Activated CD8-positive, alpha-beta memory T cell treated with anti-CD3 and anti-CD28 coated beads for 1 hour (primary cell): ENCODE measurements at places on chromosomes 16 and 17.

DNA sequence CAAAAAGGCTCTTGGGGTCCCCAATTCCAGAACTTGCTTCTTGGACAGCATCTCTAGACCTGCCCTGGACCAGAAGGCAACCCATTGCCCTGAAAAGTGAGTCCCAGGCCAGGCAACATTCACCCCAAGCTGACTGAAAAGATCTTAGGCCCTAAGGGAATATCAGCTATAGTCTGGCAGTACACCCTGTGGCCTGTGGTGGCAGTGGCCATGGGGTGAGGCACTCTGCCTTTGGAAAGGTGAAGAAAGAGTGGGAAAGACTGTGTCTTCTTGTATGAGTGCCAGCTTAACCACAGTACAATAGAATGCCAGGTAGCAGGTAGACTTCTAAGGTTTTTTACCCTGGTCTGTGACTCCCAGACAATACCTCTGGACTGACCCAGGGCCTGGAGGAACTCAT lies 564.5 kb downstream of the CDH8 start:
- DNase-seq = no peak

GRCh38 chr16:88497561-88498462 lies 44.7 kb downstream of the ZFPM1 start:
- DNase-seq = no peak

GRCh38 chr17:1298606-1299005 lies 19.1 kb downstream of the TRARG1 start:
- peak; percentile 28 for DNase-seq

- DNase-seq = no peak
These were observed 41.2 kb upstream of the NDRG4 start for GRCh38 chr16:58458606-58459343.

DNA sequence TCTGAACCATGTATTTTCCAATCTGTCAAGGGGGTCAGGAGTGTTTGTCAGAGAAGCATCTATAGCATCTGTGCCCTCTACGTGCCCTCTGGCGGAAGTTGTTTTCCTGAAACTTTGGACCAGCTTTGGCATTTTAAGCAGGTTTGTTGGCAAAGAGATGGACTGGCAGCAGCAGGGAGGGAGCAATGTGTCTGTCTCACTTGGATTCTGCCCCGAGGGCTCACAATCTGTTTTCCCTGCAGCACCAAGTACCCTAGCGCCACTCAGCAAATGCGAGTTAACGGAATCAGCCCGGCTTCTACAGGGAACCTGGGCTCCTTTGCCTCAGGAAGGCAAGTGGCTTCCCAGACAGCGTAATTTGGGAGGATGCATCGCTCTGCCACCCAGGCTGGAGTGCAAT lies 17.4 kb downstream of the DUSP14 start:
- no peak for DNase-seq

- no peak for DNase-seq
These were observed 96.8 kb downstream of the PGS1 start for GRCh38 chr17:78475211-78475610.

DNA sequence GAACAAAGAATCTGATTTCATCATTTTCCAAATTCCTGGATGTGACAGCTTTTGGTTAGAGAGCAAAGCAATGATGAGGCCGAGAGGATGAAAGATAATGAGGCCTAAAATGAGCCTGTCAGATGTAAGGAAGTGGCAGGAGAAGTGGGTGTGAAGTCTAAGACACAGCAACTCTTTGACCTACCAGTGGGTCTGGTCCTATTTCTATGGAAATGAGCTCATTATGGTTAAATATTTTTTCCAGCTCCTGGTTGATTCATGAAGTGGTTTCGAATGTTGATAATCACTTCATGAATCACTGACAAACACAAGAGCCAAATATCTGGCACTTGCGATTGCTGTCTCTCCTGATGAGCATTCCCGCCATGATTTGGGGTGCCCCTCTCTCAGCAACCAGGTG lies 273.3 kb upstream of the CDH5 start:
- DNase-seq = no peak

- peak; percentile 58 for DNase-seq
These were observed 15.0 kb downstream of the HASPIN start for GRCh38 chr17:3738562-3739295.

- DNase-seq = no peak
These were observed 4.4 kb downstream of the COPRS start for GRCh38 chr17:31854672-31855071.

DNA sequence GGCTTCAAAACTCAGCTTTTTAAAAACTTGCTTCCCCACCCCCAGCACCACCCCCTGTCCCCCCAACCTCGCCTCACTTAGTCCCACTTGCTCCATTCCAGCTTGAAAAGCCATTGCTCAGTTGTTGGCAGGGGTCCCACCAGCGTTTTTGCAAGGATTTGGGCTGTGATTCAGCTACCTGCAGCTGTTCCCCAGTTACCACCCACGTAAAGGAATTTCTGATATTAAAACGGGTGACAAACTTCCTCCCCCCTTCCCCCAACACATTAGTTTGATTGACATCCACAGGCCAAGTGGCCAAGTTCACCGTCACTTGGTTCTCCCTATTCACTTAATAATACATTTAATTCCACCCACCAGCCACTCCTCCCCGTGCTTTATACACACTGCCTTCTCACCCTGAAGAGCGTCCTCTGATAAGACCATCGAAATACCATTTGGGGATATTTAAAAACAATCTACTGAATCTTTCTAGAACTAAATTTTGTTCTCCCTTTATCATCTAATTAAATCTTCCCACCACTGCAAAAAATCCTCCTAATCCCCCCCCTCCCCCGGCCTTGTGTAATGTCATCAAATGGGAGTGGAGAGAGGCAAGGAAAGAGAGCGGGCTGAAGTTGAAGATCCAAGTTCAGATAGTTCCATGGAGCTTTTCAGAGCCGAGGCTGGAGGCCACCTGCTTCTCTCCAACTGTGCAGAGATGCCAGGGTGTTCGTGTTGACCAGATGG lies 55.1 kb downstream of the SOX9 start:
- no peak for DNase-seq

DNA sequence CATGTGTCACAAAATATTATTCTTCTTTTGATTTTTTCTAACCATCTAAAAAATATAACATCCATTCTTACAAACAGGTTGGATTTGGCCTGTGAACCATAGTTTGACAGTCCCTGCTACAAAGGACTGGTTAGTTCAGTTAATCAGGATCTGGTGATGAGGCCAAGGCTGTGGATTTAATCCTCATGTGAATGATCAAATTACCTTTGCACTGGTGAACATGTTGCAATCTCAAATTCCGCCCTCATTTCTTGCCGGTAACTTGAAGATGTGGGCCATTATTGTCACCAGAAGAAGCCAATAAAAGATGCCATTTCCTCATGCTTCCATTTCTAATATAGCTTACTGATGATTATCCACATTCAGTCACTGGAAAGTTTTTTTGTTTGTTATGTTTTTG lies 35.3 kb upstream of the YPEL2 start:
- no peak for DNase-seq

GRCh38 chr17:46814446-46814845 lies 4.0 kb downstream of the WNT3 start:
- no peak for DNase-seq

GRCh38 chr16:82252582-82252981 lies 82.6 kb upstream of the MPHOSPH6 start:
- no peak for DNase-seq

DNA sequence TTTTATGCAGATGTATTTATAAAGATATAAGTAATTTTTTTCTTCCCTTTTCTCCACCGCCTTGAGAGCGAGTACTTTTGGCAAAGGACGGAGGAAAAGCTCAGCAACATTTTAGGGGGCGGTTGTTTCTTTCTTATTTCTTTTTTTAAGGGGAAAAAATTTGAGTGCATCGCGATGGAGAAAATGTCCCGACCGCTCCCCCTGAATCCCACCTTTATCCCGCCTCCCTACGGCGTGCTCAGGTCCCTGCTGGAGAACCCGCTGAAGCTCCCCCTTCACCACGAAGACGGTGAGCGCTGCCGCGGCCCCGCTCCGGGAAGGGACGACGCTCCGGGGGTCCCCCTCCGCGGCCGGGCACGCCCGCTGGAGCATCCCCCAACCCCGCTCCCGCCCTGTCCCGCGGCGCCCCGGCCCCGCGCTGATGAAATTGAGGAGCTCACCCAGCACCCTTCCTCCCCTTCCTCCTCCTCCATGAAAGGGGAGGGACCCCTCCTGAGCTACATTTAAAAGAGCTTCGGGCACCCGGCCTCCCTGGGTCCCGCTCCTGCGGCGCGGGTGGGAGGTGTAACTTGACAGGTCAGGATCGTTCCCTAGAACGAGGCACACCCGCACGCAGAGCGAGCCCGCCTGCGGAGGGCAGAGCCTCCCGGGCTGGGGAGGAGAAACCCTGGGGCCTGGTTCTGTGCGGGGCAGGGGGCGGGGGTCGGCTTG lies 706 bp downstream of the HLF start:
- DNase-seq = no peak

- no peak for DNase-seq
These were observed 46.4 kb downstream of the GDPD1 start for GRCh38 chr17:59266745-59267144.

GRCh38 chr17:14058051-14058450 lies 11.3 kb upstream of the COX10 start:
- no peak for DNase-seq

DNA sequence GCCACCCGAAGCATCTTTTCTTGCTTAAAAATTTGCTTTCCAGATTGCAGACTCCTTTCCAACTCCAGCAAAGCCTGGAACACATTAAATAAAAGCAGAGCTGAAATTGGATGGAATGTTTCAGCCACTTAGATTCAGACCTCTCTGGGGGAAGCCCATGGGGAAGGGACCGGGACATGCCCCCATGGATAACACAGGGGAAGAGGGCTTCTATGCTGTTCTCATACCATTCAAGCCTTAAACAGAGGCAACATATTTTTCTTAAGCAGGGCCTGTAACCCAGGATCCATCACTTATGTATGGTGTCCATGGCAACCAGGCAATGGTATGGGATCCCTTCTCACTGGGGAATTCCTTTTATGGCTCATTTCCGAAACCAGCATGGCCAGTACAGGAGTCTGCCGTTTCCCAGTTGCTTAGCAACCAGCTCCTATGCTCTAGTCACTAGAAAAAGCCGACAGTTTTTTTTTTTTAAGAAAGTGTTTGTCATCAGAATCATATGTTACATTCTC lies 62.0 kb upstream of the MARCHF10 start:
- DNase-seq = no peak

DNA sequence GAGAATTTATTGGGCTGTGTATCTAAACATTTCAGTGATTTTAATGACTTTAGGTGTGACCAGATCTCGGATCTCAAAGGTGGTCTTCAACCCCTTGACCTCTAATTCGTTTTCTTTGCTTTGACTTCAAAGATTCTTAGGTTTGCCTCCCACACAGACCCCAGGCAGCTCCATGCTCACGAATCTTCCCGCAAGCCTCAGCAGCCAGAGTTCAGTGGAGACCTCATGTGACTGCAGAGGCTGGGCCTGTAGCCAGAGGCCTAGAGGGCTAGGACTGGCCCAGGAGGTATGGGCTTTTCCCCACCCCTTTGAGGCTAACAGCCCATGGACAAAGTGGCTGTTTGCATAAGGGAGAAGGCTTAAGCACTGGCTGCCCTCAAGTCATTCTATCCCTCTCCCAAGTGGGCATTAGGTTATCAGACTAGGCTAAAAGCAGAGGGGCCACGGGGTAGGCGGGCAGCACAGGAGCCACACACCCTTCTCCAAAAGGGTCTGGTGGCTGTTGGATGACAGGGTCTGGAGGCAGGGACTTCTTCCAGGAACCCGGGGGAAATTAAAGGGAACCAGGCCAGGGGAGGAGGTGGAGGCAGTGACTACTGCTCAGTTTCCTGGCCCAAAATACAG lies 3.0 kb downstream of the HIRIP3 start:
- no peak for DNase-seq

DNA sequence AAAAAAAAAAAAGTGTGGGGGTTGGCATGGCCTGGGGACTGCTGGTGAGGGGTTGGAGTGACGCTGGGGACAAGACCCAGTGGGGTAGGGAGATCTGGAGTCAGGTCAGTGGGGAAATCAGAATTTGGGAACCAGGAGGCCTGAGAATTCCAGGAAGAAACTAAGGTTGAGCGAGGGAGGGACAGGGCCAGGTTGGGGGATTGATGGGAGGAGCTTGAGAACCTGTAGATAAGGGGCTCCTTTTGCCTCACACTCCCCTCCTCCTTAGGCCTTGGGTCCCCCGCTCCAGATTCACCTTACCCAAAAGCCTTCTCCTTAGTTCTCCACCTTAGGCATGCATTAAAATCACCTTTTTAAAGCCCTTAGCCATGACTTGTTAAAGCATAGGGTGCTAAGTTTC lies 8.3 kb upstream of the PYDC1 start:
- no peak for DNase-seq

DNA sequence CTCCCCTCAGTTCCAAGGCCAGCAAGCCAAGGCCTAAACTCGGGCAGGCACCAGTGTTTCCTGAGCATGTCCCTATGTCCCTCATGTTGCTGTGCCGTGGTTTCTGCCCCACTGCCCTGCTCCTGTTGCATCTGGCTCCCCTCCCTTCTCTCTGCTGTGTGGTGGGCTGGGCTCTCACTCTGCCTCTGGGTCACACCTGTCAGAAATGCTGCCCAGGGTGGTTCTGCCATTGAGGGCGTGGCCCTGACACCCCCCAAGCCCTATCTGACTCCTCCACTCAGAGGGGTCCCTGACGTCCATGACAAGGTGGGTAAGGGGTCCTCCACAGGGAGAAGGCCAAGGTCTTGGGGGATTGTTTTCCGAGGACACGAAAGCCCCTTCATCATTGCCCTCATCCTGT lies 9.2 kb upstream of the ITGA3 start:
- DNase-seq = no peak

DNA sequence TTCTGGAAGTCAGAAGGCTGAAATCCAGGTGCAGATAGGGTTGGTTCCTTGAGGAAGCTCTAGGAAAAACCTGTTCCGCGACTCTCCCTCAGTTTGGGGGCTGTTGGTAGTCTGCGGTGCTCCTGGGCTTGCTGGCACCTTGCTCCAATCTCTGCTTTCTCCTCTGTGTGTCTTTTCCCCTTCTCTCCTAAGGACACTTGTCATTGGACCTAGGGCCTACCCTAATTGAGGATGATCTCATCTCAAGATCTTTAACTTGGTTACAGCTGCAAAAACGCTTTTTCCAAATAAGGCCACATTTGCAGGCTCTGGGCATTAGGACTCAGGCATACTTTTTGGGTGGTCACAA lies 12.9 kb upstream of the CACNG4 start:
- DNase-seq = no peak

DNA sequence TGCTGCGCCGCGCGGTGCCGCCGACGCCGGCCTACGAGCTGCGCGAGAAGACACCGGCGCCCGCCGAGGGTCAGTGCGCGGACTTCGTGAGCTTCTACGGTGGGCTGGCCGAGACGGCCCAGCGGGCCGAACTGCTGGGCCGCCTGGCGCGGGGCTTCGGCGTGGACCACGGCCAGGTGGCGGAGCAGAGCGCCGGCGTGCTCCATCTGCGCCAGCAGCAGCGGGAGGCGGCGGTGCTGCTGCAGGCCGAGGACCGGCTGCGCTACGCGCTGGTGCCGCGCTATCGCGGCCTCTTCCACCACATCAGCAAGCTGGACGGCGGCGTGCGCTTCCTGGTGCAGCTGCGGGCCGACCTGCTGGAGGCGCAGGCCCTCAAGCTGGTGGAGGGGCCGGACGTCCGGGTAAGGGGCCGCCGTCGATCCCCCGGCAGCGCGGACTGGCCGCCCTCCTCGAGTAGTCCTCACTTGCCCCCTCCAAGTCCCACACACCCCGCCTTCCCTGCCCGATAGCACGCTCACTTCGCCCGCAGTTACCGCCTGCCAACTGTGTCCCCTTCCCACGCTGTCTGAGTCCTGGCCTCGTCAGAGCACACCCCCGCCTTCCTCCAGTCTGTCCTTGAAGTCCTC lies 470 bp downstream of the MLYCD start:
- peak; percentile 8 for DNase-seq
